Mucosa of descending colon (tissue), 3 donors: ENCODE measurements at places on chromosomes 6 and 20.
A peak's percentile ranks its signal among the peaks of the same experiment; 100 is the strongest.

DNA sequence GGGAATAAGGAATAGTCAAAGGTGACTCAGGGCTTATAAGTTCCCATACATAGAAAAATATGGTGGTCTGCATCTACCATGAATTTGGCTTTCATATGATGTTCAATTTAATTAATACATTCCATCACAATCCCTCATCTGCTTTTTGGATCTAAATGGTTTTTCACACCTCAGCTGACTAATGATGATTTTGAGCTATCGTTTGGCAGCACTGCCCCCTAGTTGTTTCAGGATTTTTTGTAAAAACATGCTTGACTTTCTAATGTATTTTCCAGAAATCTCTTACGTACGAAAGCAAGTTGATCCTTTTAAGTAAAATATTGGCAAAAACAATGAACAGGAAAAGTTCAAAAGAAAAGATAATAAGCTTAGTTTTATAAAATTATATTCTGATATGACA lies 408.6 kb upstream of the ADGRB3 start:
- DNase-seq = no peak

- no peak for DNase-seq
These were observed 173.4 kb upstream of the CITED2 start for GRCh38 chr6:139547804-139548203.

DNA sequence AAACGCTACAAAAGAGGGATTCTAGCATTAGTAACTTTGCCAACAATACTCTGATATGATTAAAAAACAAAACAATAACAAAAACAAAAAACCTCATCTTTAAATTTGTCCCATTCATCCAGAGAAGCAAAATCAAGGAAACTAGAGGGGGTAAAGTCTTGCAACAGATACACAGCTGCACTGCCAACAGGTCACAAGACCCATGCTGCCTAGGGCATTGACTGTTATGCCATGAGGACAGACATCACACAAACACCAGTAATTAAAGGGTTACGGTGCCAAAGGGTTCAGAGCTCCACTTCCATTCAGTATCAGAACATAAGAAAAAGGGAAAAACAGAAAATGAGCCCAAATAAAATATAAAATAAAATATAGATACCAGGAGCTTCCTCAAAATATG lies 1.6 kb downstream of the TBC1D20 start:
- DNase-seq = no peak

DNA sequence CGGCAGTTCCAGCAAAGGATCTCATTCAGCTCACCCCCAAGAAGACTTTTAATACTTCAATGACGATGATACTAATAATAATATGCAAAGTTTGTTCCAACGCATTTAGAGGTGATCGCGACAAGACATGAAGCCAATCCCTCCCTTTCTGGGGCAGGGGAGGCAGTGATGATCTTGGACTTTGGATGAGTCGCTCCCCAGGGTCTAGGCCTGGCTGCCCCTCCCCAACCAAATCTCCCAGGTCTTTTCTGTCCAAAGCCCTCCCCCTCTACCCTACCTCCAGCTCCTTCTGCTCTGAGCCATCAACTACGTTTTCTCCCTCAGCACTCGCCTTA lies 33.9 kb downstream of the HLA-A start:
- no peak for DNase-seq

GRCh38 chr20:3239026-3239866 lies at the start of gene SLC4A11:
Gene SLC4A11, minus strand, starts transcription at chr20:3239190. Its CDS starts 53 bp downstream, at chr20:3239137.
- DNase-seq = peak; percentile 83

GRCh38 chr6:167161851-167162467 lies 4.2 kb upstream of the GPR31 start:
- DNase-seq = no peak

GRCh38 chr20:17524560-17524959 lies 6.6 kb downstream of the BFSP1 start:
- no peak for DNase-seq

GRCh38 chr6:1208876-1209275 lies 103.0 kb upstream of the FOXQ1 start:
- no peak for DNase-seq

DNA sequence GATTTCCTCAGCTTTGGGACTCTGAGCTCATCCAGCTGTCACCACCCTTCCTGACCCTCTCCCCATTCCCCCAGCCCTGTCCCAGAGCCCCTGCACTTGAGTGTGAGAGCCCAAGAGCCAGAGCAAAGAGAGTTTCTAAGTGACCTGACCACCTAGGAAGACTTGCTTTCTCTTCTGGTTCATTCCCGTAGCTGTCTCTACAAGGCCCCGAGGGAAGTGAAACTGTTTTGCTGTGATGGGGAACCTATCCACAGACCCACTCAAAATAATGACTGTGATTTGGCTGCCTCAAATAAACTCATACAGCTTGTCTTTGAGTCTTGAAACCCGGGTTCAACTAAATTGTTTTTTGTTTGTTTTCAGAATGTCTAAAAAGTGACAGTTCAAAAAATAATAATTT lies 74.6 kb upstream of the XRN2 start:
- no peak for DNase-seq
